ENCODE measurements at places on chromosomes 2 and 18. TPM values are rescaled to one million over a fixed set of nuclear protein-coding genes. Genes with fewer than 3 reads are reported as not detected.

The LIMS4 gene
- 3.1 TPM for total RNA-seq

The SERPINB3 gene
- not detected for total RNA-seq

The AKAIN1 gene
- not detected for total RNA-seq

The ZDBF2 gene
- 7.3 TPM for total RNA-seq

The LIMS3 gene
- total RNA-seq = 6.1 TPM

The REG1B gene
- total RNA-seq = not detected

The EVX2 gene
- total RNA-seq = not detected

The YWHAQ gene
- total RNA-seq = 310 TPM

The MARCHF4 gene
- not detected for total RNA-seq

The BABAM2 gene
- 68.7 TPM for total RNA-seq

The SGPP2 gene
- total RNA-seq = 8.3 TPM

The TEX44 gene
- not detected for total RNA-seq

The HEATR5B gene
- 18.8 TPM for total RNA-seq

The PROKR1 gene
- not detected for total RNA-seq

- no peak for DNase-seq
These were observed 32.1 kb downstream of the SPC25 start for GRCh38 chr2:168858146-168858545.

DNA sequence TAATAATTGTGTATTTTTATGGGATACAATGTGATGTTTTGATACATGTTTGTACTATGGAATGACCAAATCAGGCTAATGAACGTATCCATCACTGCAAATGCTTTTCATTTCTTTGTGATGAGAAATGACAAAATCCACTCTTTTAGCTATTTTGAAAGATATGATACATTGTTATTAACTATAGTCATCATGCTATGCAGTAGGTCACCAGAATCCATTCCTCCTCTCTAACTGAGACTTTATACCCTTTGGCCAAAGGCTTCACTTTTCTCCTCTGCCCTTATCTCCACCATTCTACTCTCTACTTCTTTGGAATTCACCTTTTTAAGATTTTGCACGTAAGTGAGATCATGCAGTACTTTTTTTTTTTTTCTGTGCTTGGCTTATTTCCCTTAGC lies 44.5 kb upstream of the TMEM17 start:
- no peak for DNase-seq

GRCh38 chr18:74434466-74434865 lies 22.6 kb downstream of the DIPK1C start:
- DNase-seq = no peak

DNA sequence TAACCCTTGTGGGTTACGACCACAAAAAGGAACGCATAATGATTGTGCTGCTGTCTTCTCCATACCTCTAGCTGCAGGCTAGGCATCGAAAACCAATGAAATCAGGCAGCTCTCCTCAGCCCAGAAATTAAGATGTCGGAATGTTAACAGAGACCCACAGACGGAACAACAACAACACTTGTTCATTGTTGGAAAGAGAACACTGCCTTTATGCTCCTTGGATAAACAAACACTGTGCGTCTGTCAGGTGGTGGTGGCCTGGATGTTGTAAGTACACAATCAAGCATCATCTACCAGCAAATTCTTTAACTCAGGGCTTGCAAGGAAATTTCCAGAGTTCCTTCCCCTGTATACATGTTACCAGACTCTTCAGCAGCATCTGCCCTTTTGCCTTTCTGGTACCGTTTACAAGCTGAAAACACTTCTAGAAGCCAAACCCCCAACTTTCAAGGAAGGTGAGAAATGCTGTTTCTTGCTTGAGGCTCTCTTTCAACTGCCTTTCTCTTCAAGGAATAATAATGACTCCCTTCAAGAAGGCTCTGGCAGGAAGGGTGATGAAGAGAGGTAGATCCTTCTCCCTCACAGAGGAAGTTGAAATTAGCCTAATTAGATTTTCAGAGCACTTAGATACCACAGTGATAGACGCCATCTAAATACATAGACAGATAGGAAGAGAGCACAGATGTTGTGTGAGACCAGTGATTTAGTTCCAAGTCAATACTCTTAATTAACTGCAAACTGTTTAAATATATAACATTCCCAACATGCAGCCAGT lies 332.7 kb downstream of the ZNF521 start:
- no peak for DNase-seq

- no peak for DNase-seq
These were observed 179.1 kb downstream of the ANKRD44 start for GRCh38 chr2:197131558-197131855.

- no peak for DNase-seq
These were observed 118.7 kb downstream of the NUP35 start for GRCh38 chr2:183242937-183243336.

- DNase-seq = peak; percentile 28
These were observed 683 bp upstream of the TBC1D8 start for GRCh38 chr2:101151859-101152271.

DNA sequence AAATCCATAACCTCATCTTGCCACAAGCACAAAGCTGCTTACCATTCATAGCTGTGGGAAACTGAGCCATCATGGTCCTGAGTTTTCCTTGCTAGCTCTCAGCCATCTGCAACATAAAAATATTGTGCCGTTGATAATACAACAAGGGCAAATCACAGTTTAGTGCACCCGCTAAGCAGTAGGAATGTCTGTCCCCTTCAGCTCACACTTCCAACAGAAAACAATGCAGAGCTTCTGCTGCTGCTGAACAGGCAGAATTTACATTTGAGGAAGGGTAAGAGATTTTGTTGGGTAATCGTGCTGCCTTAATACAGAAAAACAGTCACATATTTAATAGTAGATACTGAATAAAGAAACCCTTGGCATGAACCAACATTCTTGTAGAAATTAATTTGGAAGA lies 32.3 kb downstream of the ITSN2 start:
- DNase-seq = no peak

GRCh38 chr2:191951376-191951775 lies 104.5 kb upstream of the CAVIN2 start:
- DNase-seq = no peak

- DNase-seq = no peak
These were observed 20.8 kb downstream of the LDLRAD4 start for GRCh38 chr18:13239171-13239956.

DNA sequence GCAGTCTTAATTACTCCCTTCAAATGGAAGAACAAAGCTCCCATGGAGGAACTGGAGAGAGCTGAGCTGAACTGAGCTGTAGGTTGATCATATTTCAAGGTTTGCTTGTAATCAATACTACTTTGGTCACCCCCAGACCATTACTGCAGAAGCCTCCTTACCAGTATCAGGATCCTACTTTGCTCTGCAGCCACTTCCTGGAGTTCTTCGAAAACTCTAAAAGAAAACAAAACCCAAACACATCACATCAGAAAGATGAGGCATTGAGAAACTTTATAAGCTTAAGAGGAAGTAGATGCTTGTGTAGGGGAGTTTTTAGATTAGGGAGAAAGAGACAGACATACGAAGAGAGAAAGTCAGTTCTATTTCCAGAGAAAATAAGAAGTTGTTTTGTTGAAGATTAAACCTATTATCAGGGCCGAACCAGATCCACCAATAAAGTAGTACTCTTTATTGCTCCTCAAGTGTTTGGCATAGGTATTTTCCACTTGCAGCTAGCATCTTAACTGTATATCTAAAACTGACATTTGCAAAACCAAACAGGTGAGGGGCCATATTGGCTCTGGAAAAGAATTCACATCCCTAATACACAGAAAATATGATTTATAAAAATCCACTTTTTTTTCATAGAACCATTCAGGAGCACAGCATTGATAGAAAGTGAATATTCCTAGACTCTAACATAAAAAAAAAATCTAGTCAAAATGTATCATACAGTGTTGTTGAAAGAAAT lies 166.9 kb upstream of the KLF7 start:
- no peak for DNase-seq

DNA sequence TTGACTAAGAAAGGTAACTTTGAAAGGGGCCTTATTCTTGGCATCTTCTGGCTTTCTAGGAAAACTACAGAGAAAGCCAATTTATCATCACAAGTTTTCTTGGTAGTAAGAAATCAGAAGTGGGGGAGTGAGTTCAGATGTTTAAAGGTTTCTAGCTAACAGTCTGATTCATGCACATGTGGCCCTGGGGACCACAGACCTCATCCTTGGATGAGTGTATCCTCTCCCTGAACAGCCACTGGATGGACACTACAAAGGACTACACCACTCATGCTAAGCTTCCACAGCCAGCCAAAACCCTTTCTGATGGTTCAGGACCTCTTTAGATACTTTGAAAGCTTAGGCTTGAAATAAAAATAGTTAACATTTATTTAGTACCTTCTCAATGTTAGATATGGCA lies 218.3 kb upstream of the STK17B start:
- DNase-seq = no peak

DNA sequence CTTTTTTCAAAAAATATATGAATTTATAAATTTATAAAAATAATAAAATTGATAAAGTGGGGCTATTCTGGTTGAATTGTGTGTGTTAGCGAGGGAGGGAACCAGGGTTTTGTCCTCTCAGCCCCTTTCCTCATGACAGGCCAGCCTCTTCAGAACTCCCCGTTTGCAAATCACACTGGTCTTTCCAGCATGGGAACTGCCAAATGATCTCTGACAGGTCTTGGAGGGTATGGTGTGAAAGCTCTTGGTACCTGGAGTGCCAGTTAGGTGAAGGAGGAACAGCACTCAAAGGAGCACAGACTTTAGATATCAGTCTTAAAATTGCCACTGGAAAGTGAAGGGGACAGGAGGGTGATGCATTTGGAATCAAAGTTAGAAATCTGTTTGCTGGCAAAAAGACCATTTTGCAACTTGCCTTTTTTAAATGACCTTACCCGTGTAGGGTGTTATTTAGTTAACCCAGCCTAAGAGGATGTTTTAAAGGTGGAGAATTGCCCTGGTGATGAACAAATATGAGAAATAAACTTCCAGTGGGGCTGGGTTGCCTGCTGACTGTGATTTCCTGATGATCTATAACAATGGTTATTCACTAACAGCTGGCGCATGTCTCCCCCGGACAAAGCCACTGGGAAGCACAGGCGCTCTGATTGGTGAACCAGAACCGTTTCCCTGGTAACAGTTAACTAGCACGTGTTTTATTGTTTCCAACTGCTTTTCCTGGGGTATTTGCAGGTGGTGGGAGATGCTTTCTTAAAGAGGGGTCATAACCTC lies 85.3 kb upstream of the EFEMP1 start:
- DNase-seq = peak; percentile 51

DNA sequence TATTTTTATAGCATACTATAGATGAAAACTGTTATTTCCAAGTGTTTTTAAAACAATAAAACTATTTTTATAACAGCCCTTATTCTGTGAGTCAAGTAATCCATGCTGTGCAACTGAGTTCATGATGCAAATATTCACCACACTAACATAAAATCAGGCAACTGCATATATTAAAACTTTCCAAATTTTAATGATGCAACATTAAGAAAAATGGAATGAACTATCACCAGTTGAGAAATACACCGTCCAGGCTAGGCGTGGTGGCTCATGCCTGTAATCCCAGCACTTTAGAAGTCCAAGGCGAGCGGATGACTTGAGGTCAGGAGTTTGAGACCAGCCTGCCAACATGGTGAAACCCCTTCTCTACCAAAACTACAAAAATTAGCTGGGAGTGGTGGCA lies 114.5 kb downstream of the CDH2 start:
- no peak for DNase-seq

GRCh38 chr2:128664499-128664971 lies 345.9 kb upstream of the HS6ST1 start:
- no peak for DNase-seq

DNA sequence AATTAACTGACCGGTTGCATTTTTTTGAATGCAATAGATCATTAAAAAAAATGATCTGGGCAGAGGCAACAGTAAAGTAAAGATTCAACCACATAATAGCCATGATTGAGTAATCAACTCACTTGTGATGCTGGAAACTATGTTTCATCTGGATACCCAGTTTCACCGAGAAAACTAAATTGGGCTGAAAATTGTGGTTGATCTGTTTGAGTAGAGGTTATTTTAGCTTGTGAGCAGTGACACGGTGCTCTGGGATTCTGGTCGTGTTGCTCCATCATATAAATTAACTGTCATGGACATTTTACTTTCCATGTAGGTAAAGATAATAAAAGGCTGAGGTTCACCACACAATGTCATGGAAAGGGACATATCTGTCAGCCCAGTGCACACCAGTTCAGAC lies 58.7 kb downstream of the CD226 start:
- DNase-seq = no peak

- DNase-seq = no peak
These were observed 387.3 kb upstream of the SYT4 start for GRCh38 chr18:43664487-43665008.

GRCh38 chr2:144631636-144632035 lies 111.7 kb upstream of the ZEB2 start:
- DNase-seq = no peak

DNA sequence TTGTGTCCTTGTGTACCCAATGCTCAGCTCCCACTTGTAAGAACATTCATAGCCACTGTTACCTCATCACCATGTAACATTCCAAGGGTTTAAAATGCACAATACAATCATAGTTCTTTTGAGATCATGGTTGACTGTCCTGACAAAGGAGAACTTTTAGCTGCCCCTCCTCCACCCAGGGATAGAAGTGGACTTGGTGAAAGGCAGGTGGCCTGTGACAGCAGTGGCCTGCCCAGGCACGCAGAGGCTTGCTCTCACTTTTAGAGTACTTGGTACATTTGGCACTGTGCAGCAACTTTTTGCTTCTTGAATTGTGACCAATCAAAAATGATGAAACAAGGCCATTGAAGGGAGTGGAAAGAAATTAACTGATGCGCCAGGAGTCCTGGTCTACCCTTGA lies 108.7 kb downstream of the ANKRD44 start:
- DNase-seq = no peak

GRCh38 chr2:136246086-136246669 lies 128.2 kb upstream of the CXCR4 start:
- no peak for DNase-seq

DNA sequence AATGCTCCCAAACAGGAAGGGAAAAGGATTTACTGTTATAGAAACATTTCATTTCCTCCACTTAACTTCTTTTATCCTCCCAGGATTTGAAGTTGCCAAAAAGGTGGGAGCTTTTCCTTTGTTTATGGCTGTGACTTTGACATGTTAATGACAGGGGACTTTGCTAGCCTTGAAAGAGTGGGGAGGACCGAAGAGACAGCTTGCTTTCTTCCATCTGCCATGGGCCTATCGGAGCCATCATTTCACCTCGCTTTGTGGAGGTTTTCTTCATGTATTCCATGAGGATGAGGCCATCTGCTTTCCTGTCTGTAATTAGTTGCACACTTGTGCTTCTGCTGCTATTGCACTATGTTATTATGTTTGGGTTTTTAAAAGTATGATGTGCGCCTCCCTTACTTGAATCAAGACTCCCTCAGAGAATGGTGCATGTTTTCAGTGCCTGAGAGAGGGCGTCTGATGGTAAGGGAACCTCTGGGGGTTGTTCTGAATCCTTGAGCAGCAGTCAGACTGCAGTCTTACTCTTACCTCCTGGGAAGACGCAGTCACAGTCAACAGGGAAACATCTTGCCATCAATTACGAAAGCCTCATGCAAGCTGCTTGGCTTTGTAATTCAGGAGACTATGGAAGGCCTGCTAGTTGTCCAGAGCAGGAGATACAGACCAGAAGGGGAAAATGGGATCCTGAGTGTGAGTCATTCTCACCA lies 173.3 kb upstream of the MGAT5 start:
- peak; percentile 25 for DNase-seq

Measured in heart left ventricle (tissue), 16 donors.